Left colon (tissue), 2 donors: ENCODE measurements at places on chromosomes 6 and 20. TPM values are rescaled to one million over a fixed set of nuclear protein-coding genes. Genes with fewer than 3 reads are reported as not detected.

HFE gene
- 8.2 TPM for total RNA-seq

REM1 gene
- 0.81 TPM for total RNA-seq

MUCL3 gene
- total RNA-seq = not detected

GRCh38 chr6:118714756-118715155 lies 63.4 kb upstream of the CEP85L start:
- DNase-seq = no peak

DNA sequence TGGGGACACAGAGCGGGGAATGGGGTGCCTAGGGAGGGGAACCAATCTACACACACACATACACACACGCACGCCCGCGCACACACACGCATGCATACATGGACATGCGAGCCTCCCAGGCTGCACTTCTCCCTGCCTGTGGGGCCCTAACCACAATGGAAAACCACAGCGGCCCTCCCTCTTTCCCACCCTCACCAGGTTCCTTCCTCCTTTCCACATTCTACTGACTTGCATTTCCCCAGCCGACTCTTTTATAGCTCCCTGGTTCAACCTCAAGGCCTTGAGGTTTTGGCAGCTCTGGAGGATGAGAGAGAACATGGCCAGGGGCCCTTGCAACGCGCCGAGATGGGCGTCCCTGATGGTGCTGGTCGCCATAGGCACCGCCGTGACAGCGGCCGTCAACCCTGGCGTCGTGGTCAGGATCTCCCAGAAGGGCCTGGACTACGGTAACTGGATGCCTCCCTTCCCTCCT lies at the start of gene BPI:
Gene BPI (plus strand): TSS at position 249 of the 472 bp plus-strand sequence. CDS start 68 bp downstream, at position 317.
- DNase-seq = no peak

DNA sequence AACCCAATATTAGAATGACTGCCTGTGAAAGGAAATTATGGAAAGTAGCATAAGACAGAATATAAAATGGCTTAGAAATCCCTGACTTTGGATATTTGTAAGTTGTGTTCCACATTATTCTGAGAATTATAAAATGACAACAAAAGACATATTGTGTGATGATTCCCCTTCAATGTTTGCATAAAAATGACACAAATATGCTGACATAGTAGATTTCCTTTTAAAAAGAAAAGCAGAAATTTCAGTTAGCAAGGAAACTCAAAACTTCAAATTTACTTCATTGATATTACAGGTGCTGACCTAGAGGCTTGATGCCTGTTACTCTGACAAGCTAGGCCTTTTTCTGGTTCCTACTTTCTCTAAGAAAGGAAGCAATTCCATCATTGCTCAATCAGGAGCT lies 816.9 kb upstream of the HS3ST5 start:
- DNase-seq = no peak

GRCh38 chr6:24827162-24827561 lies 28.4 kb upstream of the ARMH2 start:
- DNase-seq = no peak

- peak; percentile 40 for DNase-seq
Measured at GRCh38 chr6:158536891-158537798, 22.7 kb upstream of the TMEM181 start.

DNA sequence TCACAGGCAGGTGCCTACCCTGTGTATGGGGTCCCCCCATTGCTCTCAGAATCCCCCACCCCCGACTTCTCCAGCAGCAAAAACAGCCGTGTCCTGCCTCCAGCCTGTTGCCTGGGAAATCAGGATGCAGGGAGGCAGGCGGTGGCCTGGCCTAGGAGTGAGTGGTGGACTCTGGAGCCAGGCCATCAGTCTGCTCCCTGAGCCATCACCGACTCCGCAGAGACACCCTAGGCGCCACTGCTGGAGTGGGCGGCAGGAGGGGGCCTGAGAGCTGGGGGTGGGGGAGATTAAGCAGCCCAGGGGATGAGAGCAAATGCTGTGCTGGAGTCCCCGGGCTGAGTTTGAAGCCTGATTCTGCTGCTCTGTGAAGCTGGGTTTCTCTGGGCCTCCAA lies 93.2 kb downstream of the CD40 start:
- no peak for DNase-seq

FAM50B gene
- 2.7 TPM for total RNA-seq

GRCh38 chr6:34005901-34006531 lies 139.9 kb downstream of the GRM4 start:
- no peak for DNase-seq

GRCh38 chr6:4935975-4936680 lies 67.7 kb downstream of the RPP40 start:
- DNase-seq = no peak

DNA sequence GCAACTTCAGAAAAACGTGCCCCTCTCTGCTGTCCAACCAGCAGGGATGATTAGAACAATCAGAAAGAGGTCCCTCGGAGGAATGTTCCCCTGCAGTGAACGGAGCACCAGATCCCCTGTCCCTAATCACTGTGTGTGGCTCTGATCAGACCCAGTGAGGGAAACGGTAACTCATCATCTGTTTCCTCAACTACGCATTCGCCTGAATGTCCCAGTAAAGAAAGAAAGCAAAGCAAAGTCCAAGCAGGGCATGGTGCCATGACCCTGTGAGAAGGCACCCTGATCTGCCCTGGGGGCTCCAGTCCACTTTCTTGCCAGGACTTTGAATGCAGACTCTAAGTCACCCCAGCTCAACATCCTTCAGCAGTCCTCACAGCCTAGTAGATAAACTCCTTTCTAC lies 149.2 kb downstream of the LY86 start:
- DNase-seq = no peak

- peak; percentile 14 for DNase-seq
Measured at GRCh38 chr6:33950891-33951889, 147.4 kb upstream of the MLN start.

DNA sequence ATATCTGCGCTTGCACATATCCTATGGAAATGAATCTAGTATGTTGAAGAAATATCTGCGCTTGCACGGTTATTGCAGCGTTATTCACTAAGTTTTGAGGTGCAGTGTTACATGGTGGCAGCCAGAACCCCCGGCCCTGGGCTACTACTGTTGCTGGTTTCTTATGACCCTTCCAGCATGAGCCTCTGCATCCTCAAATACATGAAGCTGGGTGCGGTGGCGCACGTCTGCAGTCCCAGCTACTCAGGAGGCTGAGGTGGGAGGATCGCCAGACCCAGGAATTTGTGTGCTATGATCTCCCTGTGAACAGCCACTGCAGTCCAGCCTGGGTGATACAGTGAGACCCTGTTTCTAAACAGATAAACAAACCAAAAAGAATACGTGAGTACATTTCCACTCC lies 9.3 kb upstream of the CEBPB start:
- DNase-seq = no peak

DNA sequence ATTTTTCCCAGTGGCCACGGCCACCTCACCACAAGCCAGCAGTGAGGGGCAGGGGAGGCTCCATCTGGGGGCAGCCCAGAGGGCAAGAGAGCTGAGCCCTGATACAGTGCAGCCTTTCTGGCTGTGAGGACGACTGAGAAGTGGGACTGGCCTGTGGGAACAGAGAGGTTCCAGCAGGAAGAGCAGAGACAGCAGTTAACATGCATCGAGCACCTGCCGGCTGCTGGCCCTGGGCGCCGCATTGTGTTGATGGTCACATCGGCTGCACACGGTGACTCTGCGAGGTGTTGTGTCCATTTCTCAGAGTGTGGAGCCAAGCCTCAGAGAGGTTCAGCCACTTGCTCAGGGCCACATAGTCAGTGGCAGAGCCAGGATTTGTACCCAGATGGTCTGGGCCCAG lies 9.8 kb downstream of the FOXS1 start:
- DNase-seq = no peak

TBX18 gene
- 0.49 TPM for total RNA-seq

KCNQ2 gene
- 0.28 TPM for total RNA-seq

- DNase-seq = peak; percentile 70
Measured at GRCh38 chr6:106098383-106099234, 12.5 kb downstream of the PRDM1 start.

GRCh38 chr6:34414999-34415858 lies 10.6 kb downstream of the RPS10 start:
- peak; percentile 63 for DNase-seq

DNA sequence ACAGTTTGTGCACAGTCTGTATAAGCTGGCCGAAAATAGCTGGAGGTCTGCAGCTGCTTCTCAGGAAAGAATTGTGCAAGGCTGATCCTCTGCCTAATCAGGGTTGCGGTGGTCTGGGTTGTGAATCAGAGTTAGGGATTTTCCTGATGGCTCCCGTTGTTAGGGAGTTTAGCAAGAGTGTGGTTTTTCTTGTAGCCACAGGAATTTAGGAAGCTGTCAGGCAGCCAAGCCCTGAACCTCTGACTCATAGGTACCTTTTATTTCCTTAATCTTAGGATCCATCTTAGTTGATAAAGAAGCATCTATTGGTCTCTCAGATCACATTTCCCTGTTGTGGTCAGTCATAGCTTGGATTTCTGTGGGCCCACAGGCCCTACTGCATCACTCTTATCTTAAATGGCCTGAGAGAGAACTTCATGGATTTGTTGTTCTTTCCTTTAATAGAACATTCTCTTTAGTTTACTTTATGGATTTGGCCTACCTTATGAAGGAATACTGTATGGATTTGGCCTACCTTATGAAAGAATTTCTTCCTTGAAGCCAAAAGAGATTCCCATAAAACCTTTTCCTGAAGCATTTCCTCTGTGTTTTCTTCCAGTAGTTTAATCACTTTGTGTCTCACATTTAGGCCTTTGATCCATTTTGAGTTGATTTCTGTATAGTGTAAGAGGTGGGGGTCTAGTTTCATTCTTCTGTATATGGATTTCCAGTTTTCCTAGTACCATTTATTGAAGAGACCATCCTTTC lies 10.3 kb downstream of the KIF25 start:
- DNase-seq = no peak

- DNase-seq = no peak
Measured at GRCh38 chr6:78909391-78909790, 42.0 kb downstream of the IRAK1BP1 start.

DNA sequence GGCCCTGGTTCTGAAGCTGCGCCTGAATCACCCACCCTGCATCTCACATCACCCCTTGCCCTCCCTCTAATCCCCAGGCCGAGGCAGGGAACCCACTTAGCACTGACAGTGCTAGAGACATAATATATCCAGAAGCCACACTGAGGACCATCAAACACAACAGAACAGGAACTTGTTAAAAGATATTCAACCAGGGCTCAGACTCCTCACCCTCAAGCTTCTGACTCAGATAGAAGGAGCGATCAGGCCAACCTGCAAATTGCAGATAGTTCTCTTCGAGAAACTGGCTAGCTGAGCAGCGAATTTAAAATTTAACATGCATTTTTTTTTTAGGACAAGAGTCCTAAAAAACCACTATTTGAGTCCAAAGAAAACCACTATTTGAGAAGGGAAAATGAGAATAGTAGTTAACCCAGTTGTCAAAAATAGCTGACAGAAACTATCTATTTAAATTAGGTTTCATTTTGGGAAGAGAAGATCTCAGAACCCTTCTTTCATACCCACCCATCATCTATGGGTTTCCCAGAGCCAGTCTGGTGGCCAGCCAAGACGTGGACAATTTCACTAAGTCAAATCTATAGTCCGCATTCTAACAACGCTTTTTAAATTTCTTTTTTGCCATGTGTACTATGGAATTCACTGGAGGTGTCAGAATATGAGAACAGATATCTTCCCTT lies 95.6 kb downstream of the OPRM1 start:
- no peak for DNase-seq

FOXQ1 gene
- 0.42 TPM for total RNA-seq

DNA sequence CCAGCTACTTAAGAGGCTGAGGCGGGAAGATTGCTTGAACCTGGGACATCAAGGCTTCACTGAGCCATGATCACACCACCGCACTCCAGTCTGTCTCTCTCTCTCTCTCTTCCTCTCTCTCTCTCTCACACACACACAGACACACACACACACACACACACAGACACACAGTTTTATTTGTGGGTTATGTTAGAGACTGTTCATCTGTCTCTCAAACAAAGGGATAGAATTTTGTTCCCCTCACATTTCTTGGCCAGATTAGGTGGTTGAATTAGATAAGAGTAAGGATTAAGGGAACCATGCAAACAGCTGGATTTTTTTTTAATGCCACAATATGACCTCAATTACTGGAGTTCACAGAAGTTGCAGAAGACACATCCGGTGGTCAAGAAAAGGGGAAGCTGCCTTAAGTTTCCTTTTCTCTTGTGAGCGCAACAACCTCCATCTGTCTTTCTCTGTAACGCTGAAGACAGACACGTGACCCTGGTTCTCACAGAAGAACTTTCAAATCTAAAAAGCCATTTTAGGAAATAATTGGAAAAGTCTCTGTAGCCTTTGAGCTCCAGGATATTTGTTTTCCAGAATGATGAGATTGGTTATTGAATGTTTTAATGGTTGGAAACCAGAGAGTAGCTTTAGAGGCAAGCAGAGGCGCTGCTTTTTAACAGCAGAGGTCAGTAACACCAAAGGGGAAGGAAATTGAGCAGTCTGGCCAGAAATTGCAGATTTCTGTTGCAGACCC lies 32.9 kb upstream of the LGSN start:
- peak; percentile 17 for DNase-seq

- DNase-seq = no peak
Measured at GRCh38 chr6:90304308-90304707, 7.7 kb upstream of the BACH2 start.

DNA sequence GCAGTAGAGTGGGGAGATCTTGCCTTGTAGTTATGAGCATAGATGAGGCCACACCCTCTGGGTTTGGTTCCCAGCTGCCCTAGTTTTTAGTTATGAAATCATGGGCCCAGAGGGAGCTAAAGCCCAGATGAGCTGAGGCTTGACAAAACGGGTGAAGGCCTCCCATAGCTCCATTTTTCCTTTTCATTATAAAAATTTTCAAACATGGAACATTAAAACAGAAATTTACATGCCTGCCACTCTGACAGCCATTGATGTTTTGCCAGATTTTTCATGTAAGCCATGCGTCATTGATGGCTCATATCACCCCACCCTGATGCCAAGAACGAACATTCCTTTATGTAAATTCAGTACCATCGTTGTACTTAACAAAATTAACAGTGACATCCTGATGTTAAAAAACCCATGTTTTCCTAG lies 67.9 kb downstream of the IGF2R start:
- no peak for DNase-seq
